CD4-positive, alpha-beta T cell treated with Interleukin-2 at 100 ng/mL for 4 hours (primary cell): ENCODE measurements at places on chromosomes 1 and 21.
A peak's percentile ranks its signal among the peaks of the same experiment; 100 is the strongest.

GRCh38 chr1:109838838-109839240, 71.8 kb upstream of the CSF1 start:
- DNase-seq, result no peak

DNA sequence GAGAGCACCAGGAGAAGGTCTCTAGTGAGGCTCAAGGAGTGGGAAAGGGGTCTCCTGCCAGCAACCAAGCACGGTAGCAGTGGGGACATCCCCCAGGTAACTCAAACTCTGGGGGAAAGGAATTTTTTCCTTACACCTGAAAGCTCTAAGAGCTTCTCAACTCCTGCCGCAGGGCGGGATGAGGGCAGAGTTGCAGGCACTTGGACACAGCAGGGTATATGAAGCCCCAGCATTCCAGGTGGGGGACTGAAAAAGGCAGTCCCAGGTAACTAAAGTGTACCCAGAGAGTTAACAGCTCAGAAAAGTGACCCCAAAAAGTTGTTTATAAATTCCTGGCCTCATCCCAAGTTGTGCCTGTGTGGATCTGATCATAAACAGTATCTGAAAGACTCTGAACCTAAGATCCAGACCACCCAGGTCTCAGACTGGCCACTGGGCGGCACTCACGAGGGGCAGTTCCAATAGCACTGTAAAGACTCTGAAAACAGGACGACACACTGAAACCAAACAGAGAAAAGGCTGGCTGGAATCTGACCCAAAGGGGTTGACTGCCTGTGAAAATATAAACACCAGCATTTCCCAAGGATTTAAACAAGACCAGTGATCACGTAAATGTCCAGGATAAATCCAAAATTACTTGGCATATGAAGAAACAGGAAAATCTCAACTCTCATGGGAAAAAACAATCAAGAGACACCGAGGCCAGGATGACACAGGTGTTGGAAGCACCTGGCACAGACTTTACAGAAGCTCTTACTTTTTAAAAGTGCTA, 47.5 kb downstream of the HSF2BP start:
- DNase-seq, result peak; percentile 3

DNA sequence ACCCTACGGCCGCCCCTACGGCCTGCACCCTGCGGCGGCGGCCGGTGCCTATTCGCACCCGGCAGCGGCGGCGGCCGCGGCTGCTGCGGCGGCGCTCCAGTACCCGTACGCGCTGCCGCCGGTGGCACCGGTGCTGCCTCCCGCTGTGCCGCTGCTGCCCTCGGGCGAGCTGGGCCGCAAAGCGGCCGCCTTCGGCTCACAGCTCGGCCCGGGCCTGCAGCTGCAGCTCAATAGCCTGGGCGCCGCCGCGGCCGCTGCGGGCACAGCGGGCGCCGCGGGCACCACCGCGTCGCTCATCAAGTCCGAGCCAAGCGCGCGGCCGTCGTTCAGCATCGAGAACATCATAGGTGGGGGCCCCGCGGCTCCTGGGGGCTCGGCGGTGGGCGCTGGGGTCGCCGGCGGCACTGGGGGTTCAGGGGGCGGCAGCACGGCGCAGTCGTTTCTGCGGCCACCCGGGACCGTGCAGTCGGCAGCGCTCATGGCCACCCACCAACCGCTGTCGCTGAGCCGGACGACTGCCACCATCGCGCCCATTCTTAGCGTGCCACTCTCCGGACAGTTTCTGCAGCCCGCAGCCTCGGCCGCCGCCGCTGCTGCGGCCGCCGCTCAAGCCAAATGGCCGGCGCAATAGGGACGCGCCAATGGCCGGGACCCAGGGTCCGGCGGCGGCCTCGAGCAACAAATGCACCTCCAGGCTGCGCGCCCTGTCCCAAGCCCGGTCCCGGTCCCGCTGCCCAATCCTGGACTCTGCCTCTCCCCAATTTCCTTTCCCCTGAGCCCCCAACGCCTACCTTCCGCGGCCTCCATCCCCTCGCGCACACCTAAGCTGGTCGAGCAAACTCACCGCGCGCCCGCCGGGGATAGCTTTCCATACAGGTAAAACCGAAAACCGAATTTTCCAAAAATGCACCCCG, 1.8 kb downstream of the FOXD3 start:
- DNase-seq, result no peak

DNA sequence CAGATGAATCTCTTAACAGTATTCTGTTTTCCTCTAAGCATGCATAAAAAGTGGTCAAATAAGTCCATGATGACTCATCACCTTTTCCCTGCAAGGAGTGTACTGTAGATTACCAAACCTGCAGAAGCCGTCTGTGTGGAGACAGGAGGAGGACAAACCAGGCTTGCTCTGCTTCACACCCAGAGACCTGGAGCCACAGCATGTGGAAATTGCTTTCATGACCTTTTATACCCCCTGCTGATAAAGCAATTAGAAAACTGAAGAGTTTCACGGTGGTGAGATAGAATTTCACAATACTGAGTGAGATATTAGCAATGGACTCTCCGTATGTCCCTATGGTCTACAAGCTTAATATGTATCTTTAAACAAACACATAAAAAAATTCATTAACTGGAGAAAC, 9.4 kb downstream of the CORT start:
- DNase-seq, result no peak

DNA sequence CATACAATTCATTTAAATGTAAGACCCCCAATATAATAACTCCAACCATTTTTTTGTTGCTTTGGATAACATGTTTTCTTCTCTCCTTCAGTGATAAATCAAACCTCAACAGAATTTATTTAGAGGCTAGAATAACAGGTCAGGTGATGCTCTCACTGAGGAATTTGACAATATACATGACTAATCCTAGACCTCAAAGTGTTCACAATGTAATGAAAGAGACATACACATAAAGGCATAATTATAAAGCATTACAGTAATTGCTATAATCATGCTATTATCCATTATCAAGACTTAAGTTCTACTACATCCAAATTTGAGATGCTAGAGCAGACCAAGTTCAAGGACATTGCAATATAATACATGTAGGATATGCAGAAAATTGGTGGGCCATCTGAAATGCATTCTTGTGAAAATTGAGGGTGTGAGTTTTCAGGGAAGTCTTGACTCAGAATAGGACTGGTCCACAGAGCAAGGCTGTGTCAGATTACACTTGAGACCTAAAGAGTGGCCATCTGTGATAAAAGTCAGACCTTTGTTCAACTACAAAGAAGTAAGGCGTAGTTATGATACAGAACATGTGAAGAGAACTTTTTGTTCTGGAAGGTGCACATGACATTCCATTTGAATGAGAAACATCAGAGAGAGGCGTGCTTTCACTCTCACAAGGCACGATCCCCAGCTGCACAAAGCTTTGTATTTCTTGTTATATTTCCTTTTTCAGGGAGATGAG, 45.5 kb downstream of the UTP25 start:
- no peak for DNase-seq

DNA sequence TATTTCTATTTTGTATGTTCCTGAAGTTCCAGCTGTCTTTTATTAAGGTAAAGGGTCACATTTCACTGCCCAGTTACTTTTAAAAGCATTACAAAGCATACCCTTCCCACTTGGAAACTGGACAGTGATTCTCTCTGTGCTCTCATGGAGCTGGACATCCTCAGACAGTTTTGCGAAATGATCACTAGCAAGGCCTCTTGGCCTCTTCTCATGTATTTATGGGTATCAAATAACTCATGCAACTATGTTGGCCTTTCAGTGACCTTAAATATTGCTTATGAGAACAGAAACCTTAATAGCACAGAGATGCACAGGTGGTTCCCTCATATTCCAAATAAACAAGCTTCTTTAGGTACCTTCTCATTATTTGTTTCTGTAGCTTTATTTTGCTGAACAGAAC, 7.9 kb upstream of the AMPD1 start:
- DNase-seq, result no peak

- peak; percentile 71 for DNase-seq
Observed at GRCh38 chr1:46197964-46198811, at the start of gene POMGNT1. Gene POMGNT1 (minus strand): TSS chr1:46198434. CDS start chr1:46197821, 613 bp downstream.

GRCh38 chr1:87588495-87588894, 259.8 kb downstream of the LMO4 start:
- no peak for DNase-seq

DNA sequence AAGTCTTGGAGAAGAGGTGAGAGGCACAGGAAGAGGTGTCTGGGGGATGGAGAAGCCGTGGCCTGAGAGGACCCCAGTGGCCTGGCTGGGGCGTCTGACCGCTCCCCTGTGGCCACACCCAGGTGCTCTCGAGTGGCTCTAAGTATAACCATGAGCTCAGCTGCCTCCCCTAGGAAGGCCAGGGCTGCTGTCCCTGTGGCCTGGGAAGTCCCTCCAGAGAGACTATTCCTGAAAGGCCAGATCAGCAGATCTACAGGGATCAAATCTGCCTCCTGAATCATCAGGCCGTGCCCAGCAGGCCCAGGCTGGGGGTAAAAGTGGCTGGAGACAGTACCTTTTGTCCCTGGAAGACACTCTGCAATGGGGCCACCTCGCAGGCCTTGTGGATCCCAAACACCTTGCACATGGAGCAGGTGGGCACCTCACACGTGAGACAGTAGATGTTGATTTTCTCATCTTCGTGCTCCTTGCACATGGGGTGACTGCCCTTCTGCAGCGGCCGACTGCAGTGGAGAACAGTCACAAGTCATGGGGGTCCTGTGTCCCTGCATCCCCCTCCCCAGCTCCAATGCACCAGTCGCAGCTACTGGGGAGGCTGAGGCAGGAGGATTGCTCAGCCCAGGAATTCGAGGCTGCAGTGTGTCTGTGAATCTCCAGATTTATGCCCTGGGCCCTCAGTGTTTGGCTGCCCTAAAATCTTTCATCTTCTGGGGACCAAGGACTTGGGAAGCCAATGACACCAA, 6.4 kb downstream of the TRIM63 start:
- DNase-seq, result no peak

DNA sequence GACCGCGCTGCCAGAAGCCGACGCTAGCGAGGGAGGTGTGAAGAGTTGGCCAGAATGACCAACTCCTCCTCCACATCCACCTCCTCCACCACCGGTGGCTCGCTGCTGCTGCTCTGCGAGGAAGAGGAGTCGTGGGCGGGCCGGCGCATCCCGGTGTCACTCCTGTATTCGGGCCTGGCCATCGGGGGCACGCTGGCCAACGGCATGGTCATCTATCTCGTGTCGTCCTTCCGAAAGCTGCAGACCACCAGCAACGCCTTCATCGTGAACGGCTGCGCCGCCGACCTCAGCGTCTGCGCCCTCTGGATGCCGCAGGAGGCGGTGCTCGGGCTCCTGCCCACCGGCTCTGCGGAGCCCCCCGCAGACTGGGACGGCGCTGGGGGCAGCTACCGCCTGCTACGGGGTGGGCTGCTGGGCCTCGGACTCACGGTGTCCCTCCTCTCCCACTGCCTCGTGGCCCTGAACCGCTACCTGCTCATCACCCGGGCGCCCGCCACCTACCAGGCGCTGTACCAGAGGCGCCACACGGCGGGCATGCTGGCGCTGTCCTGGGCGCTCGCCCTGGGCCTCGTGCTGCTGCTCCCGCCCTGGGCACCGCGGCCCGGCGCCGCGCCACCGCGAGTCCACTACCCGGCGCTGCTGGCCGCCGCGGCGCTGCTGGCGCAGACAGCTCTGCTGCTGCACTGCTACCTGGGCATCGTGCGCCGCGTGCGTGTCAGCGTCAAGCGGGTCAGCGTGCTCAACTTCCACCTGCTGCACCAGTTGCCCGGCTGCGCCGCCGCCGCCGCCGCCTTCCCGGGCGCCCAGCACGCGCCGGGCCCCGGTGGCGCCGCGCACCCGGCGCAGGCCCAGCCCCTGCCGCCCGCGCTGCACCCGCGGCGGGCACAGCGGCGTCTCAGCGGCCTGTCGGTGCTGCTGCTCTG, 1.2 kb downstream of the GPR88 start:
- no peak for DNase-seq

GRCh38 chr1:46481961-46482360, 7.7 kb upstream of the DMBX1 start:
- no peak for DNase-seq

DNA sequence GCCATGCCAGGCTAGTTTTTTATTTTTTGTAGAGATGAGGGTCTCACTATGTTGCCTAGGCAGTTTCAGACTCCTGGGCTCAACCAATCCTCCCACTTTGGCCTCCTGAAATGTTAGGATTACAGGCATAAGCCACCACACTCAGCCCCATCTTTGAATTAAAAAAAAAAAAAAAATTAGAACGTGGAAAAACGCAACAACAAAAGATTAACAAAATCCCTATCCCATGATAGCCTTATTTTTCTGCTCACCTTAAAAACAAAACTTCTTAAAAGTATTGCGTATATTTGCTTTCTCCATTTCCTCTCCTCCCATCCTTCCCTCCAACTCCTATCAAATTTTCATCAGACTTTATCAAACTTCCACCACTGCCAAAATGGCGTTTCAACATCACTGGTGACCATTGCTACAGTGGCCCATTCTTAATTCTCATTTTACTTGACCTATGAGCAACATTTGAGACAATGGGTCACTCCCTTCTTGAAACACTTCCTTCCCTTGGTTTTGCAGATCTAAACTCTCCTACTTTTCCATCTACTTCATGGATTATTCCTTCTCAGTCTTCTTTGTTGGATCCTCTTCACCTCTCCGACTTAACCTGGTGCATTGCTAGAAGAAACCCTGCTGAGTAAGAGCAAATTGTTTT, 579 bp upstream of the ZNF684 start:
- DNase-seq, result no peak
